ENCODE measurements at places on chromosomes 7 and 10. TPM values are rescaled to one million over a fixed set of nuclear protein-coding genes. Genes with fewer than 3 reads are reported as not detected.

Gene ENTPD1
- total RNA-seq = 0.03 TPM

Gene EBF3
- not detected for total RNA-seq

Gene CPXM2
- not detected for total RNA-seq

Gene GIMAP4
- total RNA-seq = not detected

Gene CNTNAP2
- not detected for total RNA-seq

Gene METTL27
- total RNA-seq = 71.8 TPM

Gene AGK
- 31.1 TPM for total RNA-seq

Gene MUC12
- not detected for total RNA-seq

Gene VWDE
- total RNA-seq = 4.1 TPM

Gene PRSS37
- total RNA-seq = not detected

Gene BMPER
- total RNA-seq = not detected

Gene GHRHR
- total RNA-seq = not detected

Gene ANXA8L1
- not detected for total RNA-seq

Gene CBX3
- 280 TPM for total RNA-seq

Gene CCDC136
- 2.7 TPM for total RNA-seq

Gene AKR1B1
- 2,713 TPM for total RNA-seq

Gene ELAPOR2
- total RNA-seq = 0.98 TPM

Gene SLC13A1
- total RNA-seq = not detected

Gene TDRD1
- not detected for total RNA-seq

Gene PIK3AP1
- 0.43 TPM for total RNA-seq
